Brain microvascular endothelial cell (primary cell): ENCODE measurements at places on chromosomes 4 and X.

DNA sequence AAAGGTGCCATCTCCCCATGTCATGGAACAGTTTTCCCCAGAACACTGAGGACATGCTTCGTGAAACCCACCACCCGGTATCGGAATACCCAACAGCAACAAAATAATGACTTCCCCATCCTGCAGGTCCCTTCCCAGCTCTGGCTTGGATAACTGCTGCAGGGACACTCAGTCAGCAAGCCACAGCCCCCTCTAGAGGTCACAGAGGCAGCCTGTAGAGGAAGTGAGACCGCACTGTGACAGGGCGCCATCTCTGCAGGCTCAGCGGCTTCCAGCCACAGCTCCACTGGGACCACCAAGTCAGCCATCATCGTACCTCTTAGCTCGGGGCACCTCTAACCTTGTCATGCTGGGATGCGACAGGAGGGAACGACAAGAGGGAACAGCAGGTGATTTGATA lies 315.9 kb downstream of the LDB2 start:
- no peak for DNase-seq

DNA sequence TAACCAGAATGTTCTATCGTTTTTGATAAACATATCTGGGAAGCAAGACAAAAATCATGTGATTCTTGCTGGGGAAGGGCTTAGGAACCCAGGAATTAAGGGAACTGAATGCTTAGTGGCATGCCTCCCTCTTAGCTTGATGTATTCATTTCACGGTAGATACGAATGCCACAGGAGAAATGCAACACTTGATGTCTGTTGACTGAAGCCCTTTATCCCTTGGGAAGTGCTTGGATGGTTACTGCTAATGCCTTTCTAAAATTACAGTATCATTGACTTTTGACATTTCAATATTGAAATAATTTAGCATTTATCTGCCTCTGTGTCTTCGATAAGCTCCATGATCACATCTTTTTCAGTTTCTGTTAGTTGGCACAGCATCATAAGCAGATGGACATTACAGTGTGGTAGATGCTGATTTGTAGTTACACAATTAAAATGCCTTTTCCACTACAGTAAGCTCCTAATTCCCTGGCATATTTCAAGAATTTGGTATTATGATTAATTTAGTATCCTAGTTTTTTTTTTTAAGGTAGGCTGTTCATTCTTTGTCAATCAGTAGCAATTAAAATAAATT lies 226.7 kb downstream of the ARHGAP10 start:
- no peak for DNase-seq

- peak; percentile 82 for DNase-seq
Observed at GRCh38 chrX:154738011-154738738, 12.7 kb downstream of the GAB3 start.

DNA sequence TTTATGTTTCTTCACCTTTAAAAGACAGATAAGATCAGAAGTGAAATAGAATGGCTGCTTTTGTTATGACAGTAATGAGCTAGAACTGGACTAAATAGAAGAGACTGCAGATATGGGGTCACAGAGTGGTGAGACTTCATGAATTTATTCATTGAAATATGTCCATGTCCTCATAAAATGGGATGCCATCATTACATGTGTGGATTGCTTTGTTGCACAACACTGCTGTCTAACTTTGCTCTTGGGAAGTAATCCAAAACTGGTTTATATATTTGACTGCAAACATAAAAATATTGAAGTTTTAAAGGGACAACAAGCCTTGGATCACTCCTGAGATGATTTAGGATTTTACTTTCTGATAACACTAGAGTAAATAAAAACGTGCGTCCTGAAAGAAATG lies 209.2 kb upstream of the FAT4 start:
- DNase-seq, result no peak

GRCh38 chr4:117793845-117794480 lies 240.3 kb upstream of the NDST3 start:
- DNase-seq, result no peak

GRCh38 chr4:52317361-52317879 lies 266.3 kb downstream of the SPATA18 start:
- no peak for DNase-seq

- no peak for DNase-seq
Observed at GRCh38 chrX:37658343-37659030, 27.1 kb upstream of the XK start.

- no peak for DNase-seq
Observed at GRCh38 chrX:130109429-130110378, 593 bp downstream of the ELF4 start.

- DNase-seq, result no peak
Observed at GRCh38 chr4:163958751-163959150, 464.3 kb downstream of the TMA16 start.

DNA sequence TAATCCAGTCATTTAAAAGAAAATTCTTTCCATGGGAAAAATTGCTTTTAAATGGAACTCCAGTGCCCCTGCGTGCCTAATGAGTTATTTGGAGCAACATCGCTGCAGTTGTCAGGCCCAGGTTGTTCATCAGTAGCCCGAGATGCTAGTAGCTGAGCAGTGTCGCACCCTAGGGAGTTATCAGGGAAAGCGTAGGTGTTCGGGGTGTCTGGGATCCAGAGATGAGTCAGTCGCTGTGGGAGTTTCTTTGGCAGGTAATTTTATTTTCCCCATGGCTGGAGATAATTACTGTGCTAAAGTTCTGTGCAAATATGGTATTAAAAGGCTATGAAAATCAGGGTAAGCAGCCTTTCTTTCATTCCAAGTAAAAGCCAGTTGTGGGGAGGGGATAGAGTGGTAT lies 49.4 kb downstream of the ANXA3 start:
- no peak for DNase-seq

DNA sequence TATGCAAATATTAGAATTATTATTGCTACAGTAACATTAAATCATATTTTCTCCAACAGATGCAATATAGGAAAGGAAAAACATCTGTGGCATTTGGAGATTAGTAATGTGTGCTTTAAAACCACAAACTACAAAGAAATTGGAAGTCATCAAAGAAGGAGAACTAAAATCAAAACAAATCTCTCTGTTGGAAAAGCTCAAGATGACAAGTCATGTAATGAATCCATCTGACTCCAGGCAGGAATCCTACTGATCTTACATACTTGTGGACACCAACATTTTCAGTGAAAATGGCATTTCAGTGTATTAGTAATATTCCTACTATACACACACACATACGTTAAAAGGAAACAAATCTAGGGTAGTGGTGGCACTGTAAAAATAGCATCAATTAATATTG lies 98.2 kb downstream of the SLC39A8 start:
- DNase-seq, result no peak

DNA sequence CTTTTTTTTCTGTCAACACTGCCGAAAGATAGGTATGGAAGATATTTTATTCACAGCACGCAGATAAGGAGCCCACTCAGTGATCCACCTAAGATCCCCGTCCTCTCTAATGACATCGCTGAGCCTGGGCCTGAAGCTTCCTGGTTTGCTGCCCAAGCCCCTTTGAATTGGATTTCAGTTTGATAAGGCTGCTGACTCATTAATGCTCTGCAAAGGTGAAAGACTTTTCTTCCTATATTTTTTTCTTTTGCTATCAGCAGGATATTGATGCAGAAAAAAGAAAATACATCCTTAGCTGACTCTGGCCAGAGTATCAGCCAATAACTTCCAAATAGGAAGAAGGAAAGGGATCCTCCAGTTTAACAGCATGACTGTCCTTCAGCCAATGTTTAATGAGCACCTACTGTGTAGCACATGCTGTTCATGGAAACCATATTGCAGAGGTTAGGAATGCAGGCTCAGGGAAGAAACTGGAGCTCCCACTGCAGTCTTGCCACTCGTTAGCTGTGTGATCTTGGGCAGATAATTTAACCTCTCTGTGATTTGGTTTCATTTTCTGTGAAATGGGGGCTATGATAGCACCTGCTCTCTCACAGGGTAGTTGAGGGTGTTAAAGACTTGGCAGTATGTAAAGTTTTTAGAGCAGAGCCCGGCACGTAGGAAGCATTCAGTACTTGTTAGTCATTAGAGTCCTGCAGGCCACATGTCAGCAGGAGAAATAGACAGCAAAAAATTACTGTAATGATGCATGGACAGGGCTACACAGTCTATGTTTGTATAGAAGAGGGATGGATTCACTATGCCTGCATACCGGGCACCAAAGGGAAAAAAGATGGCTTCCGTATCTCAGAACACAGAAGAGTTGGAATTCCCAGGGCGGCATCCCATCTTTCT lies 39.3 kb downstream of the EVC start:
- peak; percentile 79 for DNase-seq

DNA sequence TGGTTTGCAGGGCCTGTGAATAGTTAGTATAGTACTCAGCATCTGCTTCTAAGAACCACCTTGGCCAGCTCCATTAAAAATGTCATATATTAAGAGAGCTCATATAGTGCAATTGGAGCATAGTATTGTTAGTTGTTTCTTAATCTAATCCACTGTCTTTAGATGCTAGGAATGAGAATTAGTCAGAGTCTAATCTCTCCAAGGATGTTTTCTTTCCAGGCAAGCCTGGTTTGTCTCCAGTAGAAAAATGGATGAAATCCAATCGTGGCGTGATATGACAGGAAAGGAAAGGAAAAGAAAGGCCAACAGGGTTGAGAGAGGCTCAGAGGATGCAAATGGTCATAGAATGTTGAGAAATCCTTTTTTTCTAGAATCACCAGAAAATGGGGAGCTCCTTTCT lies 15.0 kb upstream of the TMEM164 start:
- DNase-seq, result peak; percentile 20

DNA sequence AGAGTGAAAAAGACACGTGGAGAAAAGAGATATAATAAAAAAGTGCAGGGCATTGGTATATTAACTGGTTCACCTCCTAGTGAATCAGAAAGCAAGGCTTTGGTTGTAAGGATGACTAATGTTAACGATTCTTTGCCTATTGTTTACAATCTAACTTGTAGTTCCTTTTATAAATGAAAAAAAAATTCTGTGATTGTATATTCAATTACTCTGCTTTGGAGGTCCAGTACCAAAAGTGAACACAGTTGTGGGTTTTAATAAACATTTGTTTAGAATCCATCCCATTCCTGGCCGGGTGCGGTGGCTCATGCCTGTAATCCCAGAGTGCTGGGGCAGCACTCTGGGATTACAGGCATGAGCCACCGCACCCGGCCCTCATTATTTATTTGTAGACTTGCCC lies 36.9 kb upstream of the PRSS12 start:
- no peak for DNase-seq

DNA sequence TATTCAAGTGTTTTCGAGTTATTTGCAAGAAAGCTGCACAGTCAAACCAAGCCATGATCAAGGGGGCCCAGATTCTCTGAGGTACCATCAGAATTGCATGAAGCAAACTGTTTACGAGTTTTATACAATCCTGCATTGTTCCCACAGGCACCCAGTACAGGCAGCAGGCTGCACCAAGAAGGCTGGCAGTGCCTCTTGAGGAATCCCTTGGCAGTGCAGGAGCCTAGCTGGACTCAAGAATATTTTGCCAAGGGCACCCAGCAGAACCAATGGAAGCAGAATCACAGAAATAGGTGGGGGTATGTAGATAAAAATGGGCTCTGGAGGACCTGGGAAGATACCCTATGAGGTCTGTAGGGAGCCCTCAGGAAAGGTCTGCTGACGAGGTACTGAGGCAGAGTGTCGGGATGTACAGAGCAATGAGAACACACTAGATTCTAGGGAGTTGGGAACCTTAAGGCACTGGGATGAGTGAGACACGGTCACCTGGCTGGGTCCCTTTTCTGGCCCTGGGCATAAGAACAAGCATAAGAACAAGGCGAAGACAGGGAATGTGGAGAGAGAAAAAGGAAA lies 2.5 kb upstream of the PLP1 start:
- DNase-seq, result no peak

DNA sequence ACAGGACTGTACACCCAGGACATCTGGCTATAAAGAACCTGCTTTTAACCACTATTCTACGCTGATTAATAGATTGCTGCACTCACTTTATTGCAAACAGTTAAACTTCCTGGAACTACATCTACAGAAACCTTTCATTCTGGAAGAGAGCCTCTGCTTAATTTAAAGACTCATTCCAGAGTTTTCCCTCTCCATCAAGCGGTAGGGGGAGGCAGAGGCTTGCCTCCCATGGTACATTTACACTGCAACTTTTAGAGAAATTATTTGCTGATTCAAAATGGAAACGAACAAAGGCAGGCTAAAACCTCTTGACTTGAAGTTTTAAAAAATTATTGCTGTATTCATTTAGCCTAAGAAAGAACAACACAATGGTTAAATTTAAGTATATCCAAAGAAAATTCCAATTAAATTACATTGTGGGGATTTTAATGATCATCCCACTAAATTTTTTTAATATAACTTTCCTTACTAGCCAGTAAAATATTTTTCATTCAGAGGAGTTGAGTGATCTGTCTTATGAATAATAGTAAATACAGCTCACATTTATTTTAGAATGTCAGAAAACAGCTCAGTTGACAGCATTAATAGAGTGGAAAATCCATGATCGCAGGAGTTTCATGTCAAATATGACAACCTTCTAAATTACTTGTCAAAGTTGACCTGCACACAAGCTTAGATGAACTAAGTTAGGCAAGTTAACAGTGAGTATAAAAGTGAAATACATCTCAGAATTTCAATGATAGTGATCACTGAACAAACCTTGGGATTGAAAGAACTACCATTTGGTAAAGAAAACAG lies 46.3 kb upstream of the PCDH10 start:
- DNase-seq, result no peak

DNA sequence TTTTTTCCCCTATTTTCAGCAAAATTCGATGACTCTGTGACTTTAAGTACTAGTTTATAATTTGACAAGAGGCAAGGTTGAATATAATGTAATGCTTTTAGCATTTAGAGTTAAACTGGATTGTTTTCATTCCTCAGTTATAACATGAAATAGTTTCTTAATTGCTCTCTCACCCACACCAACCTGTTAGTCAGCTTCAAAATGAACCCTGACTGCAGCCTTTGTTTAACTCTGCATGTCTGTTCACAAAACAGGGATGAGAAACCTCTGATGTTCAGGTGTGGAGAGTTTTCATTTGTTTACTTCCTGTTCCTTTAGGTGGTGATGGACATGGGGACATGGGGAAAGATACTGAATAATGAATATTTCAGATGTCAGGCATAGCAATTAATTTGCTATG lies 49.9 kb upstream of the MND1 start:
- DNase-seq, result no peak

DNA sequence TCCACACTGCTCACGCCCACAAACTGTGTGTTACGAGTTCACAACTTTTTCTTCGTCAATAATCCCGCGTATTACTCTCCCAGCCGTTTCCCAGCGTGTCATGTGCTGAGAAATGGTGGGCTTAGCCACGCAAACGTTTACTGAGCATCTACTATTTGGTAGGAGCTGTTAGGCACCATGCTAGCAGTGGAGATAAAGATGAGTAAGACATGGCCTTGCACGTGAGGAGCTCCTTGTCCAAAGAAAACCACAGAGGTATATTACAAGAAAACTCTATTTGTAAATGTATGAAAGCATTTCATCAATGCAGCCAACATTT lies 821 bp upstream of the TMEM128 start:
- no peak for DNase-seq

GRCh38 chrX:148915474-148915873 lies 415.1 kb downstream of the AFF2 start:
- no peak for DNase-seq

DNA sequence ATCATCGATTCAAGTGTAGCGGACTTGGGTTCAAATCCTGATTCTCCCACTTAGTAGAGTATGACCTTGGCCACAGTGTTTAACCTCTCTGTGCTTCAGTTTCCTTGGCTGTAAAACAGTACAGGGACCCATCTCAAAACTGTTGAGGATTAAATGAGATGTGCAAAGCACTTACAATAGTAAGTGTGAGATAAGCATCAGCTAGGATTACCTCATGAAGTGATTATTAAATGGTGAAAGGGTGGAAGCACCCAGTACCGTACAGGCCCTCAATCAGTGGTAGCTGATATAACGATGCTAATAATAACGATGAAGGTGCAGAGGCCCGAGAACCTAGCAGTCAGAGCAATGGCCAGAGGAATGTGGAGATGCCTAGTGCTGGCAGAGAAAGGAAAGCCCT lies 45.1 kb downstream of the PRPS1 start:
- DNase-seq, result no peak
